Upper lobe of left lung (tissue), 6 donors: ENCODE measurements at places on chromosomes 2 and 18. TPM values are rescaled to one million over a fixed set of nuclear protein-coding genes. Genes with fewer than 3 reads are reported as not detected.

DNA sequence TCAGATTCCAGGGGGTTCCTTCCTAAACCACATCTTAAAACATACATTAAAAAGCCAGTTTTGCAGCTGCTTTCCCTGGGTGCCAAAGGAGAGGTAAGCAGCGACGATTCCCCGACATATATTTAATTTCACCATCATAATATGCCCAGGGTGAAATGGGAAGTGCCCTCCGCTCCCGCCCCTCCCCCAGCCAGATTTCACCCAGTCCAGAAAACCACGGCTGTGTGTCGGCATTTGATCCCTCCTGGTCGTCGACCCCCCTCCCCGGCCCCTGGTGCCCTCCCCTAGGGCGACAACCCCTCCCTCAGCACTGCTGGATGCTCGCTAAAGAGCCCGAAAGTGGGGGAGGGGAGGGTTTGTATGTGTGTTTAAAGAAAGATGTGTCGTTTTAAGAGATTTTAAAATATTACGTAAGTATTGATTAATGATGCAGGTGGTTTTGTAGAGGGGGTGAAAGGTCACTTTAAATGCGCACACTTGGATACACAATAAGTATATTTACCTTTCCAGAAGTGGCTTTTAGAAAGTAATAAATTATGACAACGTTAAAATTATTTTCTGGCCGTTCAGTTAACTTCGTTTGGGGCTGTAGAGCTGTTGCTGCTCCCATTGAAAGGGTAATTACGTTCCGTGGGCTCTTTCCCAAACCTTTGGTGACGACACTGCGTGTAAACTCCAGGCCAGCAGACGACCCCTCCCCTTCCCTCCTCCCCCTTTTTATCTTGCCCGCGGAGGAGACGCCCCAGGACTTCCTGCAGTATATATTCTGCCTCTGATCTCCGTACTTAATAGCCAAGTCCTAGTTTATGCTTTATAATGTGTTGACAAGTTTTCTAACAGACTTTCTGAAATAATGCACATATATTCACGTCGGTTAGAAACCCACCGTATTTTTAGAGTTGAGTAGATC lies 3.4 kb upstream of the BCL11A start:
- H3K36me3 ChIP-seq: no peaks in the 10 kb centered on the region
- no peak overlapping the region for H3K27ac ChIP-seq
- peak; percentile 40 for DNase-seq
- H3K4me1 ChIP-seq: peaks cover 57% of the 10 kb centered on the region

The SLC66A3 gene
- total RNA-seq: 54.6 TPM

DNA sequence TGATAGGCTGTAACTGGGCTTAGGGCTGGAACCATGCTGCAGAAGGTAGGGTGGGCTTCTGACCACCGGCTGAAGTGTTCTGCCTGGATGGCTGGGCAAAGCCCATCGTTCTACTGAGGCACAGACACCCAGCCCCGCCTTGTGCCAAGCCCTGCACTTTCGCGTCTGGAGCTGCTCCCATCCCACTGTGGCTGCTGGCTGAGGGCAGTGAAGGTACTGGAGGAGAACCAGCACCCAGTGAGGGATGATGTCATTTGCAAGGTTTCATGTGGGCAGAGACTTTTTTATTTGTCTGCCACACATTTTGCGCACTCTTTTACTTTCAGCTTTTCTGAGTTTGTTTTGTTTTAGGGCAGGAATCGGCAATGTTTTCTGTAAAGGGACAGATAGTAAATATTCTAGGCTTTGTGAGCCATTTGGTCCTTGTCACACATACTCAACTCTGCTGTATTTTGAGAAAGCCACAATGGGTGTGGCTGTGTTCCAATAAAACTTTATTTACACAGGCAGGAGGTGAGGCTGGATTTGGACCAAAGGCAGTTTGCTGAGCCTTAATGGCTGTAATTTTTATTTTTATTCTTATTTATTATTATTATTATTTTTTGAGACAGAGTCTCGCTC lies 85.6 kb downstream of the ASB1 start:
- H3K4me3 ChIP-seq: no peak overlapping the region
- H3K4me1 ChIP-seq: no peaks in the 10 kb centered on the region
- H3K27ac ChIP-seq: no peak overlapping the region
- no peaks in the 10 kb centered on the region for H3K27me3 ChIP-seq
- no peak for DNase-seq

DNA sequence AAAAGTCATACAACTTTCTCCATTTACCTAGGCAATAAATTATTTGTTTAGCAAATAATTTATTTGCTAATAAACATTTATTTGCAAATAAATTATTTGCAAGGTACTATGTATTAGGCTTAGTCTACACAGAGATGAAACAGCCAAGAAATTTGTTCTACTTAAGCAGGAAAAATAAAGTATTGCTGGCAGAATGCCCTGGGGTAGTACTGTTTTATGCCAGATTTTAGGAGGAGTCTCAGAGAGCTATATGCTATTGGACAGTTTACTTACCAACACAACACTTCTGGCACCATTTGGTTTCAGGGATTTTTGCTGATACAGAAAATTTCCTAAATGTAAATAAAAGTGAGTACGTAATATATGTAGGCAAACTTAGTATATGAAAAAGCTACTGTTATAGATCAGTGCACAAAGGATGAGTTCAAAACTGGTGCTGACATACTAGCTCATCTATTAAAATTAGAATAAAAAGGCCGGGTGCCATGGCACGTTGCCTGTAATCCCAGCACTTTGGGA lies 23.2 kb upstream of the CDKL4 start:
- no peak overlapping the region for H3K27ac ChIP-seq
- no peak for DNase-seq
- no peak overlapping the region for H3K4me3 ChIP-seq
- peaks cover 30% of the 10 kb centered on the region for H3K36me3 ChIP-seq
- H3K4me1 ChIP-seq: no peaks in the 10 kb centered on the region

The STK25 gene
- 232 TPM for total RNA-seq

DNA sequence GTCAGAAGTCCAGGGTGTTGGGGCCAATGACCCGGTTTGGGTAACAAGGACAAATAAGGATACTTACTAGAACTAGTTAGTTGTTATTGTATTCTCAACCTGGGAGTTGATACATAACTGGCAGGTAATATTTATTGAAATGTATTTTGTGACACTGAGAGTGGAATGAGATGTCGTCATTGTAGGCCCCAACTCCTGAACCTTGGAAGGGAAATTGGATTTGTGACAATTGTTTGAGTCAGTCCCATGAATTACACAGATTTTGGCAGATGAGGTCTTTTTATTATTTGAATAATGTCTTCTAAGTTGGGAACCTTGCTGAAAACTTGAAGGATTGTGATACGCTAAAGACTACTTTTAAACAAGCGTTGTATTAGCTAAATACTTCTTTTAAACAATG lies 5.1 kb downstream of the TIMM21 start:
- H3K36me3 ChIP-seq: no peaks in the 10 kb centered on the region
- H3K27me3 ChIP-seq: no peaks in the 10 kb centered on the region
- no peak overlapping the region for H3K27ac ChIP-seq
